ENCODE measurements at places on chromosomes 7 and 10.

DNA sequence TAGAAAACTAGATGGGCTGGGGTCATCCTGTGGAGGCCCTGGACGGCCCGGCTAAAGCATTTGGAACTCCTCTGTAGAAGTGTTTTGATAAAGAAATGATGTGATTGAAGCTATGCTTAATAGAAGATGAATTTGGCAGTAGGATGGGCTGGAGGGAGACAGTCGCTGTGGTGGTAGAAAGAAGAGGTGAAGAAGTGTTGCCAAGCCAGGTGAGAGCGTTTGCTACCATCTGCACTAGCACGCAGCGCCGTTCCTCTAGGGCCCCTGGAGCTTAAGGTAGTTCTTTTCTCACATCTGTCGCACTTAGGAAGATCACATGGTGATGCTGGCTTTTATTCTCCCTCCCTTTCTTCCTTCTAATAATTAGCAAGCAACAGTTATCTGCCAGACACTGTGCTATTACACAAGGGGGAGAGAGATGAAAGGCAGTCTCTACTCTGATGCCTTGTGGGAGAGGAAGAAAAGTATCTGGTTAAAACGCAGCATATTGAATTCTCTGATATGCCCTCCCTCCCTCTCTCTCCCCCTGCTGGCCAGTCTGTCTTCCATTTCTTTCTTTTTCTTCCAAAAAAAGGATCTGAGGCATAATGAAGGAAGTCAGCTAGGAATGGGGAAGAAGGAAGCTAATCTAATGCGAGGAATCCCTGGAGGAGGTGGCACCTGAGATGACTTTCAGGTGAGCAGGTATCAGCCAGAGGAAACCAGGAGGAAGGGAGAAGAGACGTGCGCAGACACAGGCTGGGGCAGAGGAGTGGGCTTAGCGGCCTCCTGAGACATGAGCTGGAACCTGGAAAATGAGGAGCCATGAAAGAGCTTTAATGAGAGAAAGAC is 162.3 kb upstream of the KLF14 start:
- no peak for DNase-seq

GRCh38 chr10:116120688-116121455 is 152.1 kb downstream of the GFRA1 start:
- DNase-seq = no peak

- DNase-seq = no peak
Measured at GRCh38 chr10:28181478-28182096, 121.3 kb downstream of the MPP7 start.

DNA sequence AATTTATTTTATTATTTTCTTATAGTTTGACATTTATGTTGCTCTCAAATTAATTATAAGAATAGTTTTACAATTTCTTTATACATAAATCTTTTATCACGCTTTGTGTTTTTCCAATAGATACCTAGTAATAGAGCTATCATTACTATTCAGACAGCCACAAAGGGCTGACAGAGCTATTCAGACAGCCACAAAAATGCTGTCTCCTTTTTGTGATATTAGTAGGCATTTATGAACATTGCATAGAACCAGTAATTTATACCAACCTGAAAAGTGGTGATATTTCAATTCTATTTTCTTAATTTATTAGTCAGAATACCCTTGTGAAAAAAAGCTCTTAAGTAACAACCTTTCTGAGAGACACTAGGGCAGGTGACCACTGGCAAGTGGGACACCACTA is 34.2 kb upstream of the IGFBP3 start:
- DNase-seq = no peak

- DNase-seq = no peak
Measured at GRCh38 chr7:31111109-31111451, 59.0 kb downstream of the ADCYAP1R1 start.

Data from stimulated activated CD8-positive, alpha-beta memory T cell treated with anti-CD3 and anti-CD28 coated beads, Interleukin-2, amount 100 ng/mL, for 1 hour (primary cell).